ENCODE measurements at places on chromosomes 1 and 21.

GRCh38 chr1:236161230-236161629 is 18.9 kb downstream of the GPR137B start:
- no peak for DNase-seq

DNA sequence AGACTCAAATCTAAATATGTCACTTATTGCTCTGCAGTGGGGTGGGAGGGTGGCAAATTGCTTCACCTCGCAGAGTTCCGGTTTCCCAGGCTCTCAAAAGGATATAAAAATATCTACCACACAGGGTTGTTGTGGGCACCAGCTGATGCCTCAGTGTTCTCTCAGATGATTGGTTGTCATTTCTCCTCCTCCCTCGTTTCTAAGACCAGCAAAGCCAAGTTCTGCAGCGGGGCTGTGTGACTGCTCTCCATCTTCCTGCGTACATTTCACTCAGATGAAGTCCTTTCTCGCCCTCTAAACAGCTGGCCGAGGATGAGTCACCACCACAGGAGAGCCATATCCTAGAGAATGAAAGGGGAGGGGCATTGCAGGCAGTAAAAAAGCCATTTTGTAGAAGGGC is 35.0 kb upstream of the VWA5B1 start:
- DNase-seq: no peak

- no peak for DNase-seq
Observed at GRCh38 chr1:37161171-37161570, 126.9 kb upstream of the GRIK3 start.

DNA sequence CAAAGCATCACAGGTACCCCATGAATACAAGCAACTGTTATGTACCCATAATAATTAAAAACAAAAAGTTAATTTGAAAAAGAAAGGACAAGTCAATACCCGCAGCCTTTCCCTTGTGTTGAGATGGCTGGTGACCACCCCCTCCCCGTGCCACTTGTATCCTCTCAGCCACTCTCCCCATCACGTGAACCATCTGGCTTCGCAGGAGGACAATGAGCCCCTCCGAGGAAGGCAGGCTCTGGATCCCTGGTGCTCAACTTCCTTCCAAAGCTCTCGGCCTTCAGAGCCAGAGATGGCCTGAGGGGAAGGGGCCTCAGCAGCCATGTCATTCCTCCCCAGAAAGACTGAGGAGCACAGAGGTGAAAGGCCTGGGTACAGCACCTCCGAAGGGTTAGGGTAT is 120.4 kb upstream of the RAB4A start:
- DNase-seq: no peak

DNA sequence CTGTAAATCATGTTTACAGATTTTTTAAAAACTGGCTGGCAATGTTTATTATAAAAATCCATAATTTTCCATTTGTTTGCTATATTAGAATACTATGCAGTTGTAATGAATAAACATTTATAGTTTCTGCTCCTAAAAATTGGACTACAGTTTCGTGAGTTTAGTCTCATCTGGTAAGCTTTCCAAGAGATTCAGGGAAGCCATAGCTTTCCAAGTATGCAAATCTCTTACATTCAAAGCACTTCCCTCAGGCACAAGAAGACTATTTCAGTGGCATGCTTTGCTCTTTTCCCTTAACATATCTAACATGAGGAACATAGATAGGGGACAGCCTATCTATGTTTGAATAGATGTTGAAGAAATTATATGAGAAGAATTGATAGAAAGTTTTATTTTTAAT is 77.2 kb downstream of the ADGRL2 start:
- no peak for DNase-seq

DNA sequence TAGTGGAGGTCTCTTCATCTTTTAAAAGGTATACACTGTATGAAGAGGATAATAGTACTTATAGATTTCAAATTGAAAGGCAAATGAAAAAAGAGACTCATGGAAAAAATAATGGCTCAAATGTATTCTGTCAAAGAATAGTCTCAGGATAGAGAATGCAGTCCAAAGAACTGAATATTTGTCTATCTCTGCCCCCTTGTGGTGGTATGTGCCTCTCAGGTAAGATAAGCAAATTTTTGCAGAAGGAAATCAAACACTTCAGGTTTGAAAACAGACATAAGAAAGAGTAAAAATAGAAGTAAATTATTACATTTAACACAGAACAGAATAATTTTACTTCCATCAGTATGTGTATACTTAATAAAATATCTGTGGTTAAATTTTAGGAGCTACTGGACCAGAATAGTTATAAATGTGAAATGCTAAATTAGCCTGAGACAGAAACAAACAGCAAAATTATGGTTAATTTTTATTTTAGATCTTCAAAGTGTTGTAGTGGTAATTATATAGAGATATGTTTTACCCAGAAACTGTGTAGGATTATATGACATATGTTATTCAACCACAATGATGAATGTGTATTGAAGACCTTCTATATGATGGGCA is 164.4 kb upstream of the PALMD start:
- peak; percentile 17 for DNase-seq

Data from pulmonary artery endothelial cell (primary cell).